Coronary artery (tissue), 2 donors: ENCODE measurements at places on chromosomes 2 and 18.
A peak's percentile ranks its signal among the peaks of the same experiment; 100 is the strongest.

GRCh38 chr18:29307231-29307630, 1130.3 kb upstream of the CDH2 start:
- DNase-seq = no peak

- no peak for DNase-seq
These were observed 13.7 kb downstream of the CYB5A start for GRCh38 chr18:74278058-74278457.

DNA sequence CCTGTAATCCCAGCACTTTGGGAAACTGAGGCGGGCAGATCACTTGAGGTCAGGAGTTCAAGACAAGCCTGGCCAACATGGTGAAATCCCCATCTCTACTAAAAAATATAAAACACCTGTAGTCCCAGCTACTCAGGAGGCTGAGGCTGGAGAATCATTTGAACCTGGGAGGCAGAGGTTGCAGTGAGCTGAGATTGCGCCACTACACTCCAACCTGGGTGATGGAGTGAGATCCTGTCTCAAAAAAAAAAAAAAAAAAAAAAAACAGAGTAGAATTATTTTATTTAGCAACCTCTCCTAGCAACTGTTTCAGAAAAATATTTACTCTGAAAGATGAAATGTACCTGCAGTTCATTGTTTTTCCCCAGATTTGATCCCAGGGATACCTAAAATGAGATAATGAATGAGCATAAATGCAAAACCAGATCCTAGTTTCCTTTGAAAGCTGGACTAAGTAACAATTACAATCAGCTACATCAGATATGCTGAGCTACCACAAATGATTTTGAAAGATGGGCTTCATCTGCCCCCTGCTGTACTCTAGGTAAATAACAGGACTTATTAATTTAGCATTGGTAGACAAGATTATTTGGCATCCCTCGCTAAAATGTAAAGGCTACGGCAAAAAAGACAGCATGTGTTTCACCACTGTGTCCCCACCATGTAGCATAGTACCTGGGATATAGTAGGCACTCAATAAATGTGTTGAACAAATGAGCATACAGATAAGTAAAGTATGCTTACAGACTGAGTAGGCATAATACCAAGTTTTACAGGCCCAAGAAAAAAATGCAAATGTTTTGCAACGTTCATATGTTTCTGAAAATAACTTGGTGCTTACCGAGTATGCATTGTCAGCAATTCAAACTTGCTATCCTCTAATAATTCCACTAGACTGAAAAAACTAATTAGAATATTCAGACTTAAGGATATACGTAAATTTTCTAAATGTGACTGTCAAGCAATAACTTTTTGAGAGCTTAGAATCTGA, 102.5 kb downstream of the ATL2 start:
- no peak for DNase-seq

- DNase-seq = no peak
These were observed 5.8 kb downstream of the PSD4 start for GRCh38 chr2:113179446-113180045.

GRCh38 chr18:79203017-79203605, 133.9 kb downstream of the ATP9B start:
- DNase-seq = no peak

DNA sequence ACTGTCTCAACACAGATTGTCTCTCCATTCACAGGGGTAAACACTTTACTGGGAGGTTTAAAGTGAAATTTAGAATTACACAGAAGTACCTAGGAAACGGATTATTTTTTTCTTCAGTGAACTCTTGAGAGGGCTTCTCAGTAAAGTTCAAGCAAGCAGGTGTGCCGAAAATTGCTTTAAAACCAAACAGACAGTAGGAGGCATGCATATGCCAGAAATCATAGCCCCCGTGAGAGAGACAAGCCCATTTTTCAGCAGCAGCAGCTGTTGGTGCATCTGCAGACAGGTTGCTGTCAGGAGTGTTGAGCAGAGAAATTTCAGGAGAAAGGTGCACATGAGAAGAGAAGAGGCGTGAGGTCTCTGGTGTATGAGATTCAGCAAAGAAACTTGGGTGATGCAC, 2115.5 kb upstream of the CELF4 start:
- no peak for DNase-seq

GRCh38 chr2:239313776-239314175, 87.0 kb downstream of the HDAC4 start:
- DNase-seq = peak; percentile 68

DNA sequence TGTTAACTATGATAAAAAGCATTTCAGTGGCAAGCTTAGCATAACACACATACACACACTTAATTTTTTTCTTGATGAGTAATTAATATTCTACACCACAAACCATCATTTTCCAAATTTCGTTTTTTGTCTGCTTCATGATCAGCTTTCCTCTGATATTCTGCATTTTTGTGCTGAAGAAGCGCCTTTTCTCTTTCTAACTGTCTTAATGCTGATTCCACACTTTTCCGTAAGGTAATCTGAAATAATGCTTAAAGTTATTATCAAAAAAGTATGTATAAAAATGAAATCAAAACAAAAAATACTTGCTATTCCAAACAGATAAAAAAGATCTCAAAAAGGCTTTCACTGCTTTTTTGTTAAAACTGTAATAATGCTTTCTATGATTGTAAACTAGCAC, 60.1 kb downstream of the SLC66A3 start:
- DNase-seq = no peak

- no peak for DNase-seq
These were observed 34.4 kb upstream of the TRAPPC8 start for GRCh38 chr18:31977270-31977872.

DNA sequence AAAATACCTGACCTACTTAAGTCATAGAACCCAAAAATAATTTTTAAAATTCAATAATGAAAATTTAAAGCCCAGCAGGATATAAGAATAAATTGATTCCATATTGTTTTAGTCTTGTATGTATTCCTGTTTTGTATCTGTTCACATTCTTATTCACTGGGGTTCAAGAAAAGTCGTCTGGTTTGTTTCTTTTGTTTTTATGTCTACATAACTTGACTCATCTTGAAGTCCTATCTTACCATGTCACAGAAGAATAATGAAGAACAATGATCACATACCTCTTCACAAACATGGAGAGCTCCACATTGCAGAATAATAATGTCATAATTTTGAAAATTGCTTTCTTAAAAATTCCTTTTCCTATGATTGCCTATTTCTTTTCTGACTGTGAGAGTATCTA, 43.4 kb upstream of the LRP1B start:
- no peak for DNase-seq

- DNase-seq = no peak
These were observed 73.8 kb downstream of the MAP3K20 start for GRCh38 chr2:173149491-173149890.

DNA sequence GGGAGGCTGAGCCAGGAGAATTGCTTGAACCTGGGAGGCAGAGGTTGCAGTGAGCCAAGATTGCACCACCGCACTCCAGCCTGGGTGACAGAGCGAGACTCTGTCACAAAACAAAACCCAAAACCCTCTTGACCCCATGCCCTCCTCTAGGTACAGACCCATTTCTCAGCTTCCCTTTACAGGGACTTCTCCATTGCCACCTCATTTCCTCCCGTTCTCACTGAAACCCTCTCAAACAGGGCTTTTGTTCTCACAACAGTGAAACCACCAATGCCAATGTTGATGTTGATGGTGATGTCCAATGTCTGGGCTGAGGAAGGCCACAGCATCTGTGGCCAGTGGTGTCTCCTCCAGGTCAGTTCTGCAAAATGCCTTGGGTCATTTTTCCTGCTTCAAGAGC, 69.0 kb upstream of the ZCCHC2 start:
- DNase-seq = no peak

GRCh38 chr18:38241216-38241615, 675.6 kb upstream of the CELF4 start:
- no peak for DNase-seq

DNA sequence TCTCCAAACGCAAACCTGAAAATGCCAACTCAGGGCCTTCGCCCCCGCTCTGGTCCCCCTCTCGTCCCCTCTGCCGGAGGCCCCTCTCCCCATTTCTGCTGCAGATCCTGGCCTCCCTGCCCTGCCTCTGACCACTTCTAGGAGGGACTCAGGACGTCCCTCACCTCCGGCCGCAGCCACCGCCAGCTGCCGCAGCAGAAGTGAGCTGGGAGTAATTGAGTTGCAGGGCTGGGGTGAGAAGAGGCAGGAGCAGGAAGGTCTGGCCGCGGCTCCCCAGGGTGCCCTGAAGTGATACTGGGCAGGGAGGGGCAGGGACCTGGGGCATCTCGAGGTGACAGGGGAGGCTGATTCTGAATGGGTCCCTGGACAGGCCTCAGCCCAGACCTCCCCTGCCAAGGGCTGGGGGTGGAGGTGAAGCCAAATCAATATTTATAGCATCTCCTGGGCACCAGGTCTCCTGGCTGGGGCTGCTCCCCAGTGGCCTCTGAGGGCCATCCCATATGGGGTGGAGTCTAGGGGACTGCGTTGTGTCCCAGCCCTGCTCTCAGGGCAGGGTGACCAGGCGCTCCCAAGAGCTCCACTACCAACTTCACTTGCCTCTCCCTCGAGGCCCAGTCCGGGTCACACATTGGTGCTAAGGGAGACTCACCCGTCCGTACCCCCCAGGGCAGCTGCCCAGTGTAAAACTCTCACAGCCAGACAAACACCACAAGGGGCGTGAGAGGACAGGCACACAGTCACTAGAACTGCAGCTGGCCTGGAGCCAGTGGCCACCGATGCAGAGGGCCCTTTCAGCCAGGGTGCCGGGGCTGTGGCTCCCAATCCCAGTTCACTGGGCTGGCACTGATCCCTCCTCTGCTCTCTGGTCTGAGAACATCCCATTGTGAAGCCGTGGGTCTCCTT, 33.0 kb downstream of the KCNIP3 start:
- no peak for DNase-seq

DNA sequence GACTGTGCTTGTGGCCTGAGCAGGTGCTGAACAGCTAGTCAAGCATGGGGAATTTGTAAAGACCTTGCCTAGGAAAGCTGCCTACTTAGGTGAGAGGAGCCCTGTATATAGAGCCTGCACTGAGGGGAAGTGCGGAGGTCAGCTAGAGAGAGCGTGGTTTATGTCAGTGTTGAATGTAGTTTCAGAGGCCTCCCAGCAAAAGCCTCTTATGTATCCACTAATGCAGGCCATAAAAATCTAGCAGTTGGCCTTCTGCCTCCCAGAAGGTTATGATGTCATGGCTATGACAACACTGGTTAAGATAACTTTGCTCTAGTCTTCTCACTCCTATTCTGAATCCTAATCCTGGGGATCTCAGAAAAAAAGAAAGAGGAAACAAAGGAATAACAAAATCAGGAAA, 88.9 kb downstream of the ASXL3 start:
- no peak for DNase-seq

DNA sequence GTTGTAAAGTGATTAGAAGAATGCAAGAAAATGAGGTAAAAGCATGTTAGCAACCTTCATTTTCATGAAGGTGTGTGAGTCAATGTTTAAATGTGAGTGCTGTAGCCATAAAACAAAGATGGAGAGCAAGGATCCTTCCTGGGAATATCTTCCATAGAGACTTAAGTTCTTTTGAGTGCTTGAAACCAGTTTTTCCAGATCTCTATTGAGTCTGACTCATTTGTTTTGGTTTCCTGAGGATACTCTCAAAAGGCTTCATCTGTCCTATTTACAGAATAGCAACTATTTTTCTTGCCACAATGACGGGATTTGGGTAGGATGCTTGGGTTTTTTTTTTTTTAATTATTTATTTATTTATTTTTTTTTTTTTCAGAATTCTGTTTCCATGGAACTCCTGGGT, 45.9 kb upstream of the ASB1 start:
- DNase-seq = no peak

- DNase-seq = no peak
These were observed 121.8 kb upstream of the DNAJC10 start for GRCh38 chr2:182594286-182594685.

DNA sequence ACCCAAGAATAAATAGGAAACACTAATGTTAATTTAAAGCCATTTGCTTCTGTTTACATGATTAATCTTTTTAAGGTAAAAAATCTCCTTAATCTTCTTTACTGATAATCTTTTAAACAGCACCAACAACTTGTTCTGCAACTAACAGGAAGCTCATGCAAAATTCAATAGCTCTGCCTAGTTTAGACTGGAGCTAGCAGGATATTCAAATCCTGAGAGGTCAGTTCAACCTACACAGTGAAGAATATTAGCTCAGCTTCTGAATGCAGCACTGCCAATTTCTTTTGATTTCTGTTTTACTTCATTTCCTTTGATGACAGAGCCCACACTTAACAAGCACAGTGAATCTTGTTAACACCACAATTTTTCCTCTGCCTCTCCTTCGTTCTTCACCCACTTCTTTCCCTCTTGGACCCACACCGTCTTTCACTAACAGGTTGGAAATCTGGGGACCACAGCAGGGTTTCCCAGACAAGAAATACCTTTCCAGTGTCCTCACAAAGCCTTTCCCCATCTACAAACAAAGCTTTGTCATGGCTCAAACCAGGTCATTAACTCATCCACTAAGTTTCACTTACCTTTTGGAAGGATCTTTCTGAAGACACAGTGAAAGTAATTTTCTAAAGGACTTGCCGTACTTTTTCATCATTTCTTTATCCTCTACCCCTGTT, 109.8 kb downstream of the STK39 start:
- DNase-seq = no peak

GRCh38 chr18:63182861-63183260, 136.7 kb downstream of the BCL2 start:
- DNase-seq = no peak

DNA sequence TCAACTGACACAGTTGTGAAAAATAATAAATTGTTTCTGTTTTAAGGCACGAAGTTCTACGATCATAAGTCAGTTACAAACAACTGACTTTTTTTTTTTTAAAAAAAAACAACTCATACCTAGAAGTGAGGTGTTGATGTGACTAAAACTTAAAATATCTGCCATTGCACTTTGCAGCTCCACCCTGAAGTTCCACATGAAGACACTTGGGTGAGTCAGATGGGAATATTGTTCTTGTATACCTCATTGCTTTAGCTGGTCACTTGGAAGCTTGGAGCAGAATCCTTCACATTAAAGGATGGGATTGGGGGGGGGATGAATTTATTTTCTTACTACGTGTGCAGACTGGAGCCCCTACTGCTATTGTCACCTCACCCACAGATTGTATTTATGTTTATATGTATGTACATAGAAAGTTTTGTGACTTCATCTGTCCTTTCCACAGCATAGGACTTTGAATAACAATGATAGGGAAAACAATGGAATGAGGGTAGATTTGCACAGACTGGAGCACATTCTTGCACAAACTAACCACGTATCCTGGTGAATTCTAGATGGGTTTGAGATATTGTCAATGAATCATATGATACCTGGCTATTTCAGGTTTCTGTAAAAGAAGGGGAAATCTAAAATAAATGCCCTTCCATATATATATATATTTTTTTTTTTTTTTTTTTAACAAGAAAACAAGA, 57.9 kb upstream of the ARHGAP15 start:
- no peak for DNase-seq

- no peak for DNase-seq
These were observed 558.0 kb downstream of the STK39 start for GRCh38 chr2:167689444-167689843.
